ENCODE measurements at places on chromosomes 11 and 22.

DNA sequence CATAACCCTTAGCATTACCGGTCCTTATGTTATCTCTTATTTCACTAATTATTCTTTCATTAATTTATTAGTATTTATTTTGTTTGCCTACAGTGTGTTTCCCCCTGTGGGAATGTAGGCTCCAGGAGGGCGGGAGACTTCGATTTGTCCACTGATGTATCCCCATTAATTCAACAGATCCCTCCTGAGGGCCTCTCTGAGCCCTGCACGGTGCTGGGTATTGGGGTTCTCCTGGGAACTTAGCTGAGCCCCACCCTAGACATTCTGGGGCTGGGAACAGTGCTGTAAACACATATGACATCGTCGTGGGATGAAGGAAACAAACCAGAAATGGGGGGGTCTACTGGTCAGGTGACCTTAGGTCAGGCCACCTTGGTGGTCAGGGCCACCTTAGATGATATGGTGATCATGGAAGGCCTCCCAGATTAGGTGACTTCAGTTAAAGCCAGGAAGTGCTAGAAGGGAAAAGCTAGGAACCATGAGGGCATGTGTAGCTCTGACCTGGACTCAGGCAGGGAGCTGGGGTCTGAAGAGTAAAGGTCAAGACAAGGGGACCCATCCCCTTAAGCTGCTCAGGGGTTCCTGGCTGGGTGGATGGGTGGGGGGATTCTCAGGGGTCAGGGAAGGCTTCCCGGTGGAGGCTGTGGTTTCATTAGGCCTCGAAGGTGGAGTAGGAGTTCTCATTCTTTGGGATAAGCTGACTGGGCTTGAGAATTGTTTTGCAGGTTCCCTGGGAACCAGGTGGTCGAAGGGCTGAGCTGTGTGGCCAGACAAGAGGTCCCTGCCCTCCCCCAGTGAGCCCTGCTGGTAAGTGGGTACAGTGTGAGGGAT lies 1.0 kb downstream of the PHETA2 start:
- DNase-seq, result no peak

DNA sequence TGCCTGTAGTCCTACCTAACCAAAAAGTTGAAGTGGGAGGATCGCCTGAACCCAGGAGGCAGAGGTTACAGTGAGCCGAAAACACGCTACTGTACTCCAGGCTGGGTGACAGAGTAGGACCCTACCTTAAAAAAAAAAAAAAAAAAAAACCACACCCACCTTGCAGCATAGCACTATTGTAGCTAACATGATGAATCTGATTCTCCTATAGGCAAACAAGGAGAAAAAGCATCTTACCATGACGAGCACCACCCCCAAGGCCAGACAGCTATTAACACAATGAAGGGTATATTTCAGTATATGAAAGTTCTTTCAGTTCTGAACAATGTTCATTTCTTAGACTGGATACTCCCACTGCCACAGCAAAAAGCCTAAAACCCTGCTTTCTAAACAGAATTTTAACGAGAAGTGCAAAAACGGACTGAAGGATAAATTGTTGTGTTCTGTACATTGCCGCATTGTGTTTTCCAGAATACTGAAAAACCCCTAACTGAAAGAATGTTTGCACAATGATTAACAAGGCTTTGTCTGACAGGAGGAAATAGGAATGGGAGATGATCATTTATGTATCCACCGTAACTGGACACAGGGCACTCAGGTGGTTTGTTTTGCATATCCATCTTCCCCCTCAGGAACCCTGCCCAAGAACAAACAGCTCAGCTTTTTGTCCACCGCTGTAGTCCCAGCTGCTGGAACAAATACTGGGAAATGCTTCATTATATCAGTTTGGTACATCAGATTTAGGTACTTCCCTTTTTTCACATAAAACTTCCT lies 8.9 kb downstream of the PISD start:
- DNase-seq, result peak; percentile 64

DNA sequence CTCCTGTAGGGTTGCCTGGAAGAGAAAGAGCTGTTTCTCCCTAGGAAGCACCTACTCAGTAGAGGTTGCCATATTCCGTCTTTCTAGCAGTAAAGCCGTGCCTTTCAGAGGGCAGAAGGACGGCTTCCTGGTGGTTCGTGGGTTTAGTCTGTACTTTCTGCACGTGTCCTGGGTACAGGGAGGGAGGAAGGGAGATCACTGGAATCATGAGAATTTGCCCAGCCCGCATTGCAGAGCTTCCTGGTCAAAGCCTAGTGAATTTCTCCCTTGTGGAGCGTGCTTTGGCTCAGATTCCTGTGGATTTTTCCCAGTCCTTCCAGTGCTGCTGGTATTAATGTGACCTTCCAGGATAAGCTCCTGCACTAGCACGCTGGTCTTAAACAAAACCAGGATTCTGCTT lies 44.9 kb downstream of the GRAMD1B start:
- DNase-seq, result no peak

DNA sequence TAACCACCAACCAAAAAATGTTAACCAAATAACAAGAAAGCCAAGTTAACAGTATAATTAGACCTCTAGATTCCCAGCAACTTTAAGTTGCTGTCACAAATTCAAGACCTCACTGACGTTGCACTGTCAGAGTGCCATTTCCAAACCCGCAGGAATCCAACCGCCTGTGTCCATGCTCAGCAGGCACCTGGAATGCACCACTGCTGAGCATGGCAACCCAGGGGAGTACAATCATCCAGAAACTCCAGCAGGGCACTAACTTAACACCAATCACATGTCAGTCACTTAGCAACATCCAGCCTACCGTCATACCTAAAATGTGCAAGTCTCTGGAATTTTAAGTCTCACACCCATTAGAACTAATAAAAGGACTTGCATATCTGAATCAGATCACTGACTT lies 48.8 kb downstream of the SMCO4 start:
- DNase-seq, result peak; percentile 79

DNA sequence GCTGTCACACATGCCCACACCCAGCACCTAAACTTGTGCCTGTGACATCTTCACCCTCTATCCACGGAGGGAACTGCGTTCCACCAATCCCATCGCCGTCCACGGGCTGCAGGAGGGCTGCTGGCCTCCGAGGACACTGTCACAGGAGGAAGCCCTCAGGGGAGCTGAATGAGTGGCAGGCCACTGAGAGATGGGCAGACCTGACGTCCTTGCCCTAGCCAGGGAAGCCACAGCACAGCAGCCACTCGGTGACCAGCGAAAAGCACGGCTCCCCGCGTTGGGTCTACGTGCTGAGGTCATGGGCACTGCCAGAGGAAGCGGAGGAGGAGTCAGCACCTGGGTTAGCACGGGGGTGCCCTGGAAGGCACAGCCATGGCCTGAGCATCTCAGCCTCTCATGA lies 50.5 kb downstream of the IGSF9B start:
- no peak for DNase-seq

GRCh38 chr11:67584881-67585873 lies 1.6 kb downstream of the GSTP1 start:
- DNase-seq, result no peak

- DNase-seq, result no peak
Measured at GRCh38 chr11:120121336-120121735, 16.6 kb downstream of the TRIM29 start.

GRCh38 chr22:23553438-23553837 lies 26.7 kb downstream of the IGLL1 start:
- DNase-seq, result no peak

GRCh38 chr22:25878933-25879332 lies 136.9 kb downstream of the MYO18B start:
- no peak for DNase-seq

Measured in RCC 7860 (cell line).